ENCODE measurements at places on chromosomes 16 and 17. TPM values are rescaled to one million over a fixed set of nuclear protein-coding genes. Genes with fewer than 3 reads are reported as not detected.

The C17orf113 gene
- 0.49 TPM for total RNA-seq

The KRTAP1-1 gene
- not detected for total RNA-seq

- no peak for DNase-seq
- H3K27ac ChIP-seq: no peak overlapping the region
- H3K4me3 ChIP-seq: no peak overlapping the region
- no peaks in the 10 kb centered on the region for H3K4me1 ChIP-seq
- H3K36me3 ChIP-seq: no peaks in the 10 kb centered on the region
Observed at GRCh38 chr16:78163772-78164670, 64.6 kb downstream of the WWOX start.

The GDPD1 gene
- total RNA-seq: 2.5 TPM

- H3K4me1 ChIP-seq: no peaks in the 10 kb centered on the region
- peaks cover 44% of the 10 kb centered on the region for H3K36me3 ChIP-seq
- no peak overlapping the region for H3K4me3 ChIP-seq
- peak overlapping the region; percentile 95 for H3K27ac ChIP-seq
Observed at GRCh38 chr17:45096141-45096540, 35.0 kb downstream of the NMT1 start.

GRCh38 chr17:55343900-55344513 is 77.6 kb downstream of the MMD start:
- H3K36me3 ChIP-seq: no peaks in the 10 kb centered on the region
- H3K27me3 ChIP-seq: no peaks in the 10 kb centered on the region
- no peak for DNase-seq
- H3K4me3 ChIP-seq: no peak overlapping the region

- H3K27ac ChIP-seq: peak overlapping the region; percentile 88
- no peak overlapping the region for H3K4me3 ChIP-seq
- H3K27me3 ChIP-seq: no peaks in the 10 kb centered on the region
- peaks cover 62% of the 10 kb centered on the region for H3K36me3 ChIP-seq
- DNase-seq: no peak
- no peaks in the 10 kb centered on the region for H3K4me1 ChIP-seq
Observed at GRCh38 chr17:28907709-28908475, 5.0 kb upstream of the DHRS13 start.

- H3K4me1 ChIP-seq: peaks cover 78% of the 10 kb centered on the region
- H3K36me3 ChIP-seq: no peaks in the 10 kb centered on the region
- DNase-seq: no peak
- no peak overlapping the region for H3K4me3 ChIP-seq
- peak overlapping the region; percentile 94 for H3K27ac ChIP-seq
- H3K27me3 ChIP-seq: no peaks in the 10 kb centered on the region
Observed at GRCh38 chr16:29813644-29814562, 1.9 kb downstream of the PRRT2 start.

The ZNF232 gene
- total RNA-seq: 15.3 TPM

GRCh38 chr16:3673201-3673600 is 18.7 kb downstream of the DNASE1 start:
- H3K36me3 ChIP-seq: peaks cover 42% of the 10 kb centered on the region
- no peak overlapping the region for H3K27ac ChIP-seq
- no peaks in the 10 kb centered on the region for H3K27me3 ChIP-seq
- DNase-seq: no peak

The CIITA gene
- 4.9 TPM for total RNA-seq

The ZNF594 gene
- 24.3 TPM for total RNA-seq

- H3K36me3 ChIP-seq: no peaks in the 10 kb centered on the region
- H3K27ac ChIP-seq: no peak overlapping the region
- DNase-seq: no peak
- H3K4me1 ChIP-seq: no peaks in the 10 kb centered on the region
- no peak overlapping the region for H3K4me3 ChIP-seq
Observed at GRCh38 chr17:65942592-65942991, 249.3 kb downstream of the CEP112 start.

DNA sequence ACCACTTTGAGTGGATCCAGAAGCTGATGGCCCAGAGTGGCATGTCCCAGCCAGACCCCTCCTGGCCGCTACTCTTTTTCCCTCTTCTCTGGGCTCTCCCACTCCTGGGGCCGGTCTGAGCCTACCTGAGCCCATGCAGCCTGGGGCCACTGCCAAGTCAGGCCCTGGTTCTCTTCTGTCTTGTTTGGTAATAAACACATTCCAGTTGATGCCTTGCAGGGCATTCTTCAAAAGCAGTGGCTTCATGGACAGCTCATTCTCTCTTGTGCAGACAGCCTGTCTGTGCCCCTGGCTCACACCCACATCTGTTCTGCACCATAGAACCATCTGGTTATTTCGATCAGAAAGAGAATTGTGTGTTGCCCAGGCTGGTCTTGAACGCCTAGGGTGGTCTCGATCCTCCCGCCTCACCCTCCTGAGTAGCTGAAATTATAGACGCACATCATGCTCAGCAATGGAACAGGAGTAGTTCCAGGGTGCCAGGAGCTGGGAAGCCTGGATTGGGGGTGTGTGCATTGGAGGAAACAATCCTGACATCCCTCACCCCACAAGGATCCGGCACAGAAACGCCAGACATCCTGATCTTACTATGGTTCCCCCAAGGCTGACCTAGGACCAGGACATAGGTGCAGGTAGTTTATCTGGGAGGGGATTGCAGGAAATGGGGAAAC is 4.6 kb downstream of the PRSS21 start:
- H3K4me1 ChIP-seq: no peaks in the 10 kb centered on the region
- peak; percentile 33 for DNase-seq
- H3K36me3 ChIP-seq: no peaks in the 10 kb centered on the region
- no peaks in the 10 kb centered on the region for H3K27me3 ChIP-seq
- H3K4me3 ChIP-seq: no peak overlapping the region
